Stimulated activated CD4-positive, alpha-beta T cell treated with anti-CD3 and anti-CD28 coated beads, Interleukin-4, amount 100 ng/mL, for 1 hour (primary cell): ENCODE measurements at places on chromosomes 16 and 17.

DNA sequence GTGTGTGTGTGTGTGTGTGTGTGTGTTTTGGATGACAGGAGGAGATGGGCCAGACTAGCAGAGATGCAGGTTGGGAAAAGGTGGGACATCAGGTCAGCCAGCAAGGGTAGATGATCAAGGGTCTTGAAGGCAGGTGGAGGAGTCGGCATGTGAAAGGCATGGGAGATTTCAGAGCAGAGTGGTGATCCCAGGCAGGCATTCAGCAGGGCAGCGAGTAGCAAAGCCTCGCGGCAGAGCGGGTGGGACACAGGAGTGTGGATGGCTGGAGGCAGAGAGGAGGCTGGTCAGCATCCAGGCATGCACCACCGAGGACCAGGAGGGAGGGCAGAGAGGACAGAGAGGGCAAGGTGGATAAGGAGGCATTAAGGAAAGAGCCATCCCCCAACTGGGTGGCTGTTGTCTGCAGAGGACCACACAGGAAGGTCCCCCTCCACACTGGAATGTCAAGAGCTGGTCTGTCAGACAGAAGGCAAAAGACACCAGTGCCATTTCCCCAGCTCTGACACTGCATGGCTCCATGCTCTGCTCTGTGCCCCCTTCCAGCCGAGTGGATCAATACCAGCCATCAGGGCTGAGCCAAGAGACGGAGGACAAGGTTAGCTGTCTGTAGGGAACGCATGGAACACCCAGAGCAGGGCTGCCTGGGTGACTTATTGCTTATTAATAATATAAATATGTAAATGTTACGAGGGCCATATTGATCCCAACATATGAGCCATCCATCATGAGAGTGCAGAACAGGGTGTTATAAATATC, 74.8 kb upstream of the RPL38 start:
- no peak for DNase-seq

GRCh38 chr16:68116256-68116867, 31.2 kb downstream of the NFATC3 start:
- DNase-seq = no peak

DNA sequence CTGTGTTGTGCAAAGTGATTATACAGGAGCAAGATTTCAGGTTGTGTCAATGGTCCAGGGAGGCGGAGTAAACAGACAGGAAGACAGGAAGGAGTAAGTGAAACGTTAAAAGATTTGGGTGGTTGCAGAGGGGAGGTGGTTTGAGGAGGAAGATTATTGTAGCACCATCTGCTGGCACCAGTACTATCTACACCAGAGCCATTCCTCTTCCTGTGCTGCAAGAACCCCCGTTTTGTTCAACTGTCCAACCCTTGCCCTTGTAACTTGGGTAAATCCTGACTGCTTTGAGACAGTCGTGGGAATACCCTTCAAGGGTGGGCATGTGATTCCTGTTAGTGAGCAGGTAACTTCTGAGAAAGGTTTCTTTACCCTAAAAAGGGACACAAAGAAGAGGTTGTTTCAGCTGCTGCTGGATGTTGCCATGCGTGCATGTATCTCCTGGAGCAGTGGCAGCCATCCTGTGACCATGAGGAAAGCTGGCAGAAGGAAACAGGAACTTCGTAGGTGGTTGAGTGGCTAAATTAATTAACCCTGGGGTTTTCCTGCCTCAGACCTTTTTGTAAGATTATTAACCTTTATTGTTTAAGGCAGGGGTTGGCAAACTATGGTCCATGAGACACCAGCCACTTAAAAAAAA, 124.1 kb downstream of the PRKCA start:
- peak; percentile 14 for DNase-seq

DNA sequence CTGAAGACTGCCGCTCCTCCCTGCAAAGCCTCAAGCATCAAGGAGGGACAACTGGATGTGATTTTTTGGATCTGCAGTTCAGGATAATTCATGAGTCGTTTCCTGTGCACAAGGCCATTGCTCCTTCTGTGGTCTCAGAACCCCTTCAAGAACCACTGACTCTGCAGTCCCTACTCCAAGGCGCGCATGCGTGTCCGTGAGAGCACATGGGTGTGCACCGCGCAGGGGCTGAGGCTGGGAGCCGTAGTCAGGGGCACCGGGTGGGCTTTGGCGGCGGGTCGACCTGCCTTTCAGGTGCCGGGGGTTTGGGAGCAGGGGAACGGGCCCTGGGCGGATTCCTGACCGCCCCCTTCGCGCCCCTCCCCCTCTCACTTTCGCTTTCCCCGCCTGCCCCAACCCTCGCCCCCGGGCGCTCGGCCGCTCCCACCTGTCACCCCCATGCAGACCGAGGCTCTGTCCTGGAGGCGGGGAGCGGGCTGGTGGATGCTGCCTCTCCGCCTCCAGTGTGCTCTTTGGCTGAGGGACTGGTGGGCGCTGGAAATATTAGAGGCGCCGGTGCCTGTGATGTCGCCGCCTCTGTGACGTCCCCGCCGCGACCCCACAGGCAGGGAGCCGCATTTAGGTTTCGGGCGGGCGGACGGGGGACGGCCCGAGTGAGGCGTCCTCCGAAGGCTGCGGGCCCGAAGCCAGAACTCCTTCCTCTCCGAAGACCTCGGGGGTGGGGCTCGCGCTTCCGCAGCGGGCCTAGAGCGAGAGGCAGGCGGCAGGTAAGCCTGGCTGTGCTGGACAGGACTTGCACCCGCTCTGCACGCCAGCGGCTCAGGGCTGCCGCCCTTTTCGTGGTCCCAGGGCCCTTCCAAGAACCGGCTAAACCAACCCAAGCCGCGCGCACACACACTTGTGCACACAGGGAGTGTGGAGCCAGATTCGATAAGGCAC, at the start of gene SPATA32:
SPATA32 (minus strand) TSS at position 518 of the 939 bp plus-strand sequence; CDS start at position 440, 78 bp downstream.
- DNase-seq = peak; percentile 68

DNA sequence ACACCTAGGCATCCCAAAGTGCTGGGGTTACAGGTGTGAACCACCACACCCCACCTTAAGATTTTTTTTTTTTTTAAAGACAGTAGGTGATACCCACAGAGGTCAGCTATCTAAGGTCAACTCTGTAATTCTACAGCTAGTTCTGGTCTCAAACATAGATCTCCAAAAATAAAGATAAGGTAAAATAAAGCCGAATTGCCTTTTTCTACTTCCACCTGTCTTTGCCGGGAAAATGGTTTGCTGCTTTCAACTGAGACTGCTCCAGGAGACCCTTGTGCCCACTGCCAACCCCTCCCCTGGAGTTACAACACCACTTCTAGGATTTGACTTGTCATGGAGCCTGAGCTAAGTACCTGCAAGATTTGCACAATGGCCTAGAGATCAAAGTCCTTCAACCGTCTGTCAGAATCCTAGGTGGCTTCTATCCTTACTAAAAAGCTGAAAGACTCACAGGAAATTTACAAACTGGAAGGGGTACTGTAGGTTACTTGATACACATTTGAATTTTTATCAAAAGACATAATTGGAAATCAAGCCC, 4.7 kb upstream of the CNOT1 start:
- no peak for DNase-seq

DNA sequence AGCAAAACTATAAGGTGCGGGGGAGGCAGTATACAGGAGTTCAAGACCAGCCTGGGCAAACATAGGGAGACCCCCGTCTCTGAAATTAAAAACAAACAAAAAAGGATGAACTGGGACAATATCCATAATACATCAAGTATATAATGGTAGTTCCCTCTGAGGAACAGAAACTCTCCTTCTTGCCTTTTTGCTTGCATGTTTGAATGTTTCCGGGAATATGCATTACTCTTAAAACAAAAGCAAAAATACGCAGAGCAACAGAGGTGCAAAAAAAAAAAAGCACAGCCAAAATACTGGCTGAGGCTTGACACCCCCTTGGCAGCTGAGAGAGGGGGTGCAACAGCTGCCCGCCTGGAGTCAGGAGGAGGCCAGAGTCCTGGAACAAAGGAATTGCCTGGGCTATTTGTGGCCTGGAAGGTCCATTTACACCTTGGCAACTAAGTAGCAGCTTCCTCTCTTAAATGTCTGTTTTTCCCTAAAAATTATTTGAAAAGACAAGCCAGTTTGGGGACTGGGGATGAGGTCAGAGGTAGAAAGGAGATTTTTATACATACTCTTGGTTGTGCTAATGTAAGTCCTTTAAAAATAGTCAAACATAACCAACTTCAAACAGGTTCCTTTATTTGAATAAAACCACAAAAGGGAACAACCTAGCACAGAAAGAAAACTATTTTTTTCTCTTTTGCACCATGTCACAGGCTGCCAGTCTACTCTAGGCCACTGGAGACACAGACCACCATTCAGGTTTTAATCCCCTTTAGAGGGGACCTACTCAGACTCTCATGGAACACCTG, 19.5 kb downstream of the USP7 start:
- no peak for DNase-seq

DNA sequence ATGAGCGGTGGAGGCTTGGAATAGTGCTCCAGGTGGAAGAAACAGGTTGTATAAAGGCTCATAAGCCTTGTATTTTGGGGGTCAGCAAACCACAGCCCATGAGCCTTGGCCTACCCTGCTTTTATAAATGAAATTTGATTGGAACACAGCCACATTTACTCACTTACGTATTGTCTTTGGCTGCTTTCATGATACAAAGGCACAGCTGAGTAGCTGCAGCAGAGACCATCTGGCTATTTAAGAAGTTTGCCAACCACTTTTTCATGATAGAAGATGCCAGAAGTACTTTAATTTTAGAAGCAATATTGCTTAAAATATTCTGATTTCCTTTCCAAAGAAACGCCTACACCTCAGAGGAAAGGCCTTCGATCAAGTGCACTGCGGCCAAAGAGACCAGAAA, 73.8 kb downstream of the C17orf58 start:
- DNase-seq = no peak

DNA sequence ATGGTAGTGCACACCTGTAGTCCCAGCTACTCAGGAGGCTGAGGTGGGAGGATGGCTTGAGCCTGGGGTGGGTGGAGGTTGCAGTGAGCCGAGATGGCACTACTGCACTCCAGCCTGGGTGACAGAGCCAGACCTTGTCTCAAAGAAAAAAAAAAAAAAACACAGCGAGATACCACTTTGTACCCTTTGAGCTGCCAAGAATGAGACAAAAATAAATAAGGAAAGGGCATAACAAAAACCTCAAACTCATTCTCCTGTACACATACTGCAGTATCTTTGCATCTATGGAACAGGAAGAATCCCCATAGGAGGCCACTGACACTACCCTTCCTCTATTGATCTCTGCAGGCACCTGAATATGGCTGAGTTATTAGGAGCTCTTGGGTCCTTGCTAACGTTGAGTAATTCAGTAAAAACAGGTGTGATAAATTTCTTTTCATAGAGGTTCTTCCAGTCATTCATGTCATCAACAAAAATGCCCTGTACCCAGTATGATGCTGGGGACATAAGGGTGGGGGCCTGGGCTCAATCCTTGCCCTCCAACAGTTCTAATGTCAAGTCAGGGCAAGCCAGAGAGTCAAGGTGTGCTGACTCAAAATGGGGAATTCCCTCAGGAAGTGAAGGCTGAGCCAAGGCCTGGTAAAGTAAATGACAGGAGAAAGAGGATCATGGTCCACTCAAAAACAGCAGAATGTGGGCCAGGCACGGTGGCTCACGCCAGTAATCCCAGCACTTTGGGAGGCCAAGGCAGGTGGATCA, 26.9 kb downstream of the RANBP10 start:
- no peak for DNase-seq

DNA sequence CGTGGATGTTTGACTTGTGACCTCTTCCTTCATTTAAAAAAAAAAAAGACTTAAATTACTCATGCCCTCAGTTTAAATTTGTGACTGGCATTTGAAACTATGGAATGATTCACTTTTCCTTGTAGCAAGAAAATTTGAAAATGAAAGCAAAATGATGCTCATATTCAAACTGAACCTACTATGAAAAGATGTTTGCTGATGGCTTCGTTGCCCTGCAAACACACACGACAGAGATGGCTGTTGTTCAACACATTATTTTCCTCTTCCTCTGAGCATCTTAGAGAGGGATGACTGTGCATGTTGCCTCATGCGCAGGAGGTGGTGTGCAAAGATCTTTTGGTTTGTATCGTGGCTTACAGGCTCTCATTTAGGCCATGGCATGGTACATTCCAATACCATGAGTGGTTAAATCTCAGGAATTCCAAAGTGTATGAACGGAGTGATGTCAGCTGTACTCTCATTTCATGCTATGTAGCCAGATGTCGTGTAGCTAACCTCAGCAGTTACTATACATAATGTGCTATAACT, 164.5 kb downstream of the PRKCA start:
- DNase-seq = peak; percentile 46

DNA sequence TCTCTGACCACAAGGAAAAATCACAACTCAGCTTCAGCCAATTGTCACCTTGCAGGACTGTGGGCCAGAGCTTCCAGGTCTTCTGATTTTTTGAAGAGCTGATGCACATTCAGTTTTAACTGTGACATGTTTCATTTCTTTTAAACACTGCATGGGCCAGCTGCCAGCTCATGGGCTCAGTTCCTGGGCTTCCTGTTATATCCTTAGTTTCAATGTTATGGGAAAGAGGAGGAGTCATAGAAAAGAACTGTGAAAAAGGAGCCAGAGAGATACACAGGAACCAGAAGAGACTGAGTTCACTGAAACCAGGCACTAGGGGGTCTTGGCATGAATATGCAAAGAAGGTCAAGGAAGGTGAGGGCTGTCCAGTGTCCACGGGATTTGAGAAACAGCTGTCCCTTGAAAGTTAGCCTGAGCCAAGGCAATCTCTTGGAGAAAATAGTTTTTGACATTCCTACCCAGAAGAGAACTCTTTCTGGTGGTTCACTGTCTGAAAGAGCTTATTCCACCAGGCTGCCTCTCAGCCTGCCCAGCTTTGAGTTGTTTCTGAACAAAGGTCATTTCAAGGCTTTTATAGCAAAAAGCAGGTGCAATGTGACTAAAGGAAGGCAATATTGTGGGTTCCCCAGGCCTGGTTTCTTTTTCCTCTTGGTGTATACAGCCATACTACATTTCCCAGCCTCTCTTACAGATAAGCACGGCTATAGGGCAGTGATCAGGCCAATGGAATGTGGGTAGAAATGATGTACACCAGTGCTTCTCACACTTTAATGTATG, 10.5 kb downstream of the PDILT start:
- no peak for DNase-seq
